ENCODE measurements at places on chromosomes 11 and 22.

- DNase-seq, result no peak
Measured at GRCh38 chr11:103729617-103730016, 306.8 kb upstream of the DDI1 start.

- DNase-seq, result peak; percentile 48
Measured at GRCh38 chr22:38412435-38413084, 42.4 kb downstream of the KCNJ4 start.

- no peak for DNase-seq
Measured at GRCh38 chr11:122198291-122198983, 82.4 kb upstream of the BLID start.

DNA sequence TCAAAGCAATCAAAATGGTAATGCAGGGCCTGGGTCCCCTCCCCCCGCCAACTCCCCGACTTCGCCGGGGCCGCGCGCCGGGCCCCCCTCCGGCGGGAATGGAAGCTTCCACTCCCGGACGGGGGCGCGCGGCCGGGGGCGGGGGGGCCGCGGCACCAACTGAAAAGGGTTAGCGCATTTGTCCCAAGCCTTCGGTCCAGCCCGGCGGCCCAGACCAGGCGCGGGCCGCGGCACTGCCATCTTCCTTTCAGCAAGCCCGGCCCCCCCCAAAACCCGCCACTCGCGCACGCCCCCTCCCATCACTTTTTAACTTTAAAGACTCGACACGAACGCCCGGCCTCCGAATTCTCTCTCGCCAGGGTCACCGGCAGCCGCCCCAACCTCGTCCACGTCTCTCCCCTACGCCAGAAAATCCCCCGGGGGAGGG, 2.8 kb downstream of the PHF21B start:
- DNase-seq, result no peak

GRCh38 chr22:49845666-49846459, 7.8 kb upstream of the ZBED4 start:
- DNase-seq, result no peak

DNA sequence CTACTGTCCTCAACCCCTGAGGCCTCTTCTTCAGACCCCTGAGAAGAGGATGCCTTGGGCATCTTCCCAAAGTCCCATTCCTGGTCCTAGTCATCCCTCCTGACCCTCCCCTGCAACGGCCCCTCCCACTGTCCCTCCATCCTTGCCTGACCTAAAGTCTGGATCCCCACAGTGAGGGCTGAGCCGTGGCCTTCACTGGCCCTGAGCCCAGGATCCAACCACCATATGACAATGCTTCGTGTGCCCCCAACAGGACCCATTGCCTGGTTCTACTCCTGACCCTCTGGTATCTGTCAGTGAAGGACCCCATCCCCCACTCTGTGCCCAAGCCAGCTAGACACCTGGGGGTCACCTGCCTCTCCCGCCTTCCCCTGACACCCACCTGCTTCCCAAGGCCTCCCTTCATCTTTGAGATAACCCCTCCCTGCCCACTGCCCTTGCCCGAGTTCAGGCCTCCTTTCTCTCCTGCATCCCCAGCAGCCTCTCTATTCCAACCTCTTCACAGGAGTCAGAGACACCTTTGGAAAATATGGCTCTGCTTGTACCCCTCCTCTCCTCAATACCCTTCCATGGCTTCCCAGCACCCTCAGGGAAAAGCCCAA, 48.0 kb downstream of the LRRC32 start:
- DNase-seq, result no peak

DNA sequence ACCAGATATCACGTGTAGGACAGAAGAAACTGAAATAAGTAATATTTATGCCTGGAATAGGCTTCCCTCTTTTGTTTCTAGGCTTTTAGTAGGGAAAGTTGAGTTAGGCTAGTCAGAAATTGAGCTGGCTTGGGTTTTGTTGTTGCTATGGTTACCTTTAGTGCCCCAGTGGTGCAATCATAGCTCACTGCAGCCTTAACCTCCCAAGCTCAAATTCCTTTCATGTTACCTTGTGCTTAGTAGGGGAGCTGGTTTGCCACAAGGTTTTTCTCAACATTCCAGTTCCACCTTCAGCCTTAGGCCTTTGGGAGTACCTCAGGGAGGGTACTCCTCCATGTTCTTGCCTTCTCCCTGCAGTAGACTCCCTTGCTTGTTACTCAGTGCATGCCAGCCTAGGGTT, 69.1 kb upstream of the SUSD2 start:
- no peak for DNase-seq
